ENCODE measurements at places on chromosomes 13 and 19. TPM values are rescaled to one million over a fixed set of nuclear protein-coding genes. Genes with fewer than 3 reads are reported as not detected.

DNA sequence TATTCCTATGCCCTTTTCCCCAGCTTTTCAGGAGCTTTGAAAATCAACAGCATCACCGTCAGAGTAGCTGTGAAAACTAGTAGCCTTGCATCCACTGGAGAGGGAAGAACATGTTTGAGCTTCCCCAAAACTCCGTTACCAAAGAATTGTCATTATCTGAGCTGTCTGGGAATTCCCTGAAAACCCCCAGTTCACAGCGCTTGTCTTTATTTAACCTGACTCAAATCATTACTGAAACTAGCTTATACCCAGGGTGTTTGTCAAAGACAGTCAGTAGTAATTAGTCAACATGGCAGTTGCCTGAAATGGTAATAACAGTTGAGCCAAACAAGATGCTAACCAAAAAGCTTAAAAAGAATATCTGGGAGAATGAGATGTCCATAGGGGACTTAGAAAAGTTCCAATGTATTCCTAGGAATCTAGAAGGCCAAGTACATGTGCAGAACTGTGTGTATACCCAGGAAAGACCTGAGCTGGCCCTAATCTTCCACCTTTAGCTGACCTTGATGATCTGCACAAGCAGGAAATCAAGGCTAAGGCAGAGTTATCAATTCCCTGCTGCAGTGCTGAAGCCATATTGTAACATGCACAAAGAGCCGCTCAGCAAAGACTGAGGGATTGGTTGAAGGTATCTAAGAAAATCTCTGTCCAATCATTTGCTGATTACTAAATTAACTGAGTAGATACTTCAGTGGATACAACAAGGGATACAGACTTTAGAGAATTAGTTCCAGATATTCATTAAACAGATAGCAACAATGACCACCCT lies 130.8 kb downstream of the KL start:
- DNase-seq = no peak

The HSPB6 gene
- 0.21 TPM for total RNA-seq

- no peak for DNase-seq
These were observed 53.8 kb upstream of the RCBTB2 start for GRCh38 chr13:48586591-48587103.

- DNase-seq = no peak
These were observed 1.0 kb downstream of the LILRA2 start for GRCh38 chr19:54574527-54575056.

DNA sequence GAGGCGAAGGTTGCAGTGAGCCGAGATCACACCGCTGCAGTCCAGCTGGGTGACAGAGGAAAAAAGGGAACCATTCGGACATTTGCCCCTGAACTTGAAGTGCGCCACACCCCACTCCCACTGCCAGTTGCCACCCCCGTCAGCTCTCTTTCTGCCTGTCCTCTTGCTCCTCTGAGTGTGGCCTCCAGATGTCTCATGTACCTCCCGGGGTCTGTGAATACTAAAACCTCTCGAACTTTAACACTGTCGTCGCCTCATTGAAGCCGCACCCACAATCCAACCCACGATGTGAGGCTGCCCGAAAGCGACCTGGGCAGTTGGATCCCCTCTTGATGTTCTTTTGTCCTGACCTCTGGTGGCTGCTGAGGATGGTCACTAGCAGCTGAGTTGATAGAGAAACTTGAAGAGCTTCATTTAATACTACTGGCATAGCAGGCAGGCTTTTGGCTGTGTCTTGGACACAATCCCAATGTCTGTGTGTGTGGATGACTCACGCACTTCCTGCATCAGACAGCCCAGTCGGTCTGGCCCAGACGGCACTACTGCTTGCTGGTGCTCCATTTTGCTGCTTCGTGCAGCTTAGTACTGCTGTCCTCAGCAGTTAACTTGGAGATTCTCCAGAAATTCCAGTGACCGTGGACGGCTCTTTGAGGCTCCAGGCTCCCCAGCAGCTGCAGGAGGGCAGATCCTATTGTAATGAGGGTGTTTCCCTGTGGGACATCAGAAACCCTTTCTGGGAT lies 4.2 kb downstream of the FPR3 start:
- DNase-seq = peak; percentile 97

DNA sequence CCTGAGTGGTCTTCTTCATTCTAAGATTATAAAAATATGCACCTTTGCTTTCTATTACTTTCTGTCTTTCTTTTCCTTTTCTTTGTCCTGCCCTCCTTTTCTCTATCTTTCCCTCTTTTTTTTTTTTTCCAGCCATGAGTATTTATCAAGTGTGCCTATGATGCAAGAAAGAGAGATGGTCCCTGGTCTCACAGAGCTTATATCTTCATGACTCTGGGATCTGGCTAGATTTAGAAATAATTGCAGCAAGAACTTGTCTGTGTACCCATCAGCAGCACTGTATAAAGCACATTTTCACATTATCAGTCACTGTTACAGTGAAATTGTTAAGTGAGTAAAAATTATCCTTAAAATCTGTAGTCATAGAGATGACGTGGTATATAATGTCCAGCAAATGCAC lies 31.6 kb upstream of the GAS6 start:
- no peak for DNase-seq

GRCh38 chr13:34748596-34748995 lies 193.5 kb upstream of the NBEA start:
- DNase-seq = peak; percentile 78

GRCh38 chr19:18310118-18310909 lies 12.6 kb downstream of the LSM4 start:
- no peak for DNase-seq

- DNase-seq = peak; percentile 69
These were observed 20.3 kb downstream of the ACTN4 start for GRCh38 chr19:38667661-38668171.

The CLEC4G gene
- total RNA-seq = not detected

DNA sequence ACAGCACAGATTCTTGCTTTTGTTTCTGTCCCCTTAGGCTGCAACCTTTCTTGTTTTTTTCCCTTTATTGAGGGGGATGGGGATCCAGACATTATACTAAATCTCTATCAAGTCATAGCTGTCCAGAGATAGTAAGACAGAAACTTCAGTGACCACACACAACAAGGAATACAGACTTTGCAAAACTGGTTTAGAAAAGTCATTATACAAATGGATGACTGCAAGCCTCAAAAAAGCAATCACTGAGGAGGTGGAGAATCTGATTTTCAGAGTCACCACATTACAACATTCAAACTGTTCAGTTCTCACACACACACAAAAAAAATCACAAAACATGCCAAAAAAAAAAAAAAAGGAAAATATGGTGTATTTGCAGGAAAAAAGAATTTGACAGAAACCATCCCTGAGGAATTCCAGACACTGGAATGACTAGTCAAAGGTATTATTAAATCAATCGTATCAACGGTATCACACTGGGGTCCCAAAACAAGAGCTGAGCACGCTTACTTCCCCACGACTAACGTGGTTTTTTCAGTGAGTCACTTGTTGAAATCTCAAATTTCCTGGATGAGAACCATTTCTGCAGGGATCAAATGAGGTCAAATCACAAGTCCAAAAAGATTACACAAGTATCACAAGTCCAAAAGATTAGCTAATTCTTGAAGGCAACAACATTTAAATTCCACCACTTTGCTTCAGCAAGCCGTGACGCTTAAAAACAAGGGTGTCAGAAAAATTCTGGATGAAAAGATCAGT lies 41.2 kb downstream of the USP12 start:
- DNase-seq = peak; percentile 69

The SLC39A3 gene
- total RNA-seq = 41.8 TPM

The TNNI3 gene
- total RNA-seq = 1.7 TPM

DNA sequence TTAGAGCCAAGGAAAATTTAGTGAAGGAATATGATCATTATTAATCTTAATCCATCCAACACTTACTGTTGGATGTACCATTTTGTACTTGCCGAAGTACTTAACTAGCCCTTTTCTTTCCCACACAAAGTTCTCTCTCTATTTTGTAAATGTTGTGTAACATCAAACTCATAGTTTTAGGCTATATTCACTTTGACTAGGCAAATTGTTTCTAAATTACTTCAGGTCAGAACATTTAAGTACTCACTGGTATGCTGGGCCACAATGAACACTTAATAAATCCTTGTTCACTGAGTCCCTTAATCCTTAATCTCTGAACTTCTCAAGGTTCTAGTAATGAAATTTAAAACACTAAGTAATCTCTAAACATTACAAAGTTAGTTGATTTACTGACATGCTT lies 49.3 kb upstream of the EEF1AKMT1 start:
- no peak for DNase-seq

The APOC1 gene
- total RNA-seq = 52.3 TPM

The PLPP2 gene
- total RNA-seq = 0.05 TPM

DNA sequence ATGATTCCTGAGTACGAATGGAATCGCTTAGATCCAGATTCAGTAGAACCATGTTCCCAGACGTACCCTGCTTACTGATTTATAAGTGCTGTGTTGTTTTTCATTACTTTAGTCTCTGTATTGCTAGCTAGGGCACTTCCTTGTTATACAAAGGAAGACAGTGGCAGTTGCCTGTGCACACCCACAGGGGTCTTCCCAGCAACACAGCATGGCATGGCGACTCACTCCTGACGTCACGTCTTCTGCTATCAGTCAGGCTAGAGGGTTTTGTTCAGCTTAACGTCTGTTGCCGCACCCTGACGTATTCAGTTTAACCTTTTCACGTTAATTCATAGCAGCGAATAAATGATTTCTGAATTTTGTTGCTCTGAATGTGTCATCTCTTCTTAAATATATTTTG lies 295.1 kb downstream of the MYO16 start:
- no peak for DNase-seq

- DNase-seq = peak; percentile 6
These were observed 937 bp downstream of the ZNF841 start for GRCh38 chr19:52094526-52095130.

The NANOS3 gene
- 0.83 TPM for total RNA-seq

The CA11 gene
- 2.0 TPM for total RNA-seq

DNA sequence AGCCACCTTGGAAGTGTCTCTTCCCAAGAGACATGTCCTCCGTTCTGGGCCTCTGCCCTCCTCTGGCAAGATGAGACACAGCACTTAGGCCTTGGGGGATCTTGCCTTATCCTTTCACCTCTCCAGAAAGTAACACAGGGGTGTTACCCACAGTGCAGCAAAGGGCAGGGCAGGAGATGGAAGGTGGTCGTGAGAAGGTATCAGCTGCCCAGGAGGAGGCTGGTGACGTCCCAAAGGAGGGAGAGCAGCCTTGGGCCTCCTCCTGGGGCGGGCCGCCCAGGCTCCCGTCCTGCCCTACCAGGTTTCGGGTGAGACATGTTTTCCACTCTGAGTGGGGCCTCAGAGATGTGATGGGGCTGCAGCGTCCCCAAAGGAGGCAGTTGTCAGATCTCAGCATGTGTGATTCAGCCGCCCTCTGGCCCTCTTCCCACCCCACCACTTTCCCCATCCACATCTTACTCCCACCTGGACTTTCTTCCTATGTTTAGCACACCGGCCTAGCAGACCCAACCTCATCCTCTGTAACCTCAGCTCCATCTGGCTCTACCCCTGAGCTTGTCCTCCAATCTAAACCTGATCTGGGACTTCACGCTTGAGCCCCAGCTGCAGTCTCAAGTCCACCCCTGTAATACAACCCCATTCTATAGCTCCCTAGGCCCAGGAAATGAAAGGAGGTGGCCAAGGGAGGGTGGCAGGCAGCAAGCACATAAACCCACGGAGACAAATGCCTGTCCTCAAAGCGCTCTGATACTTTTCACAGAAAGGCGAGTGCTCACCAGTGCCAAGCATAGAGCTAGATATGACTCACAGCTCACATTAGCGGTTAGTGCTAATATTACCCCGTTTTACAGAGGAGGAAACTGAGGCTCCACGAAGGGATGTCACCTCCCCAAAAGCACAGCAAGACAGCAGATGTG lies 9.3 kb downstream of the POU2F2 start:
- no peak for DNase-seq

DNA sequence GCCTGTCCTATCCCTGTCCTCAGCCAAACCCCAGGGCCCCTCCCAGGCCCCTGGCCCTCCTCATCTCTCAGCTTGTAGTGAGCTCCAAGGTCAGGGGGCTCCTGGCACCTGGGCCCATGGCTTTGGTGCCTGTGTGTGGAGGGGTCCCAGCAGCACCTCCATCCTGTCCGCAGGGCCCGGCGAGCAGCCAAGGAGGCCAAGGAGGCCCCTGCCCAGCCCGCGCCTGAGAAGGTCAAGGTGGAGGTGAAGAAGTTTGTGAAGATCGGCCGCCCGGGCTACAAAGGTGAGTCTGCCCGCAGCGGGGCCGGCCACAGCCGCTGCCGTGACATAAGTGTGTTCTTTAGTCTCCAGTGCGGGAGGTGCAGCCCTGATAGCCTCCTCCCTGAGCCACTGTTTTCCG lies 3.9 kb upstream of the AMH start:
- no peak for DNase-seq

The IL4I1 gene
- total RNA-seq = 0.35 TPM

GRCh38 chr19:17766543-17767131 lies 15.4 kb downstream of the FCHO1 start:
- DNase-seq = peak; percentile 76

The FFAR1 gene
- not detected for total RNA-seq

DNA sequence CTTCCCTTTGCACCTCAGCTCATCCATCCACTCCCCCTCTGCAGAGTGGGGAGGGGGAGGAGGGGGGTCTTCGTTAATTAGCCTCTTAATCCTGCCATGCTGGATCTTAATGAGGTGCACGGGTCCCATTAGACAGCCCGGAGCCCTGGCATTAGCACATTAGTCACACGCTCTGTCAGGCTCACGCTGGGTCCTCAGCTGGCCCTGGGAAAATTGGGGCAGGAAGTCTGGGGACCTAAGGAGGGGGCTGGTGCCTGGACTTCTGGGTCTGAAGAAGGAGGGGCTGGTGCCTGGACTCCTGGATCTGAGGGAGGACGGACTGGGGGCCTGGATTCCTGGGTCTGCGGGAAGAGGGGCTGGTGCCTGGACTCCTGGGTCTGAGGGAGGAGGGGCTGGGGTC lies 444 bp upstream of the NCCRP1 start:
- DNase-seq = no peak

GRCh38 chr13:68745502-68745901 lies 1362.1 kb upstream of the ATXN8OS start:
- DNase-seq = no peak

The GDF15 gene
- 116 TPM for total RNA-seq

The PPP1R15A gene
- total RNA-seq = 81.7 TPM

GRCh38 chr13:51154029-51154555 lies 43.0 kb upstream of the C13orf42 start:
- DNase-seq = peak; percentile 32

GRCh38 chr19:41324921-41325639 lies 15.1 kb downstream of the CCDC97 start:
- peak; percentile 64 for DNase-seq

The ZNF616 gene
- 10.6 TPM for total RNA-seq

The ZNF536 gene
- total RNA-seq = not detected

GRCh38 chr13:66430269-66430668 lies 799.9 kb downstream of the PCDH9 start:
- DNase-seq = no peak

The TFPT gene
- 17.8 TPM for total RNA-seq

GRCh38 chr13:66427458-66427861 lies 802.7 kb downstream of the PCDH9 start:
- DNase-seq = no peak

The B3GNT3 gene
- not detected for total RNA-seq

GRCh38 chr13:36837354-36838092 lies 18.5 kb downstream of the RFXAP start:
- peak; percentile 30 for DNase-seq

The ATG4D gene
- 36.8 TPM for total RNA-seq

The ZNF560 gene
- total RNA-seq = not detected

The PRR12 gene
- total RNA-seq = 4.4 TPM
